ENCODE measurements at places on chromosomes 5 and 9.

- no peak for DNase-seq
Measured at GRCh38 chr9:117587263-117587662, 116.9 kb upstream of the TLR4 start.

DNA sequence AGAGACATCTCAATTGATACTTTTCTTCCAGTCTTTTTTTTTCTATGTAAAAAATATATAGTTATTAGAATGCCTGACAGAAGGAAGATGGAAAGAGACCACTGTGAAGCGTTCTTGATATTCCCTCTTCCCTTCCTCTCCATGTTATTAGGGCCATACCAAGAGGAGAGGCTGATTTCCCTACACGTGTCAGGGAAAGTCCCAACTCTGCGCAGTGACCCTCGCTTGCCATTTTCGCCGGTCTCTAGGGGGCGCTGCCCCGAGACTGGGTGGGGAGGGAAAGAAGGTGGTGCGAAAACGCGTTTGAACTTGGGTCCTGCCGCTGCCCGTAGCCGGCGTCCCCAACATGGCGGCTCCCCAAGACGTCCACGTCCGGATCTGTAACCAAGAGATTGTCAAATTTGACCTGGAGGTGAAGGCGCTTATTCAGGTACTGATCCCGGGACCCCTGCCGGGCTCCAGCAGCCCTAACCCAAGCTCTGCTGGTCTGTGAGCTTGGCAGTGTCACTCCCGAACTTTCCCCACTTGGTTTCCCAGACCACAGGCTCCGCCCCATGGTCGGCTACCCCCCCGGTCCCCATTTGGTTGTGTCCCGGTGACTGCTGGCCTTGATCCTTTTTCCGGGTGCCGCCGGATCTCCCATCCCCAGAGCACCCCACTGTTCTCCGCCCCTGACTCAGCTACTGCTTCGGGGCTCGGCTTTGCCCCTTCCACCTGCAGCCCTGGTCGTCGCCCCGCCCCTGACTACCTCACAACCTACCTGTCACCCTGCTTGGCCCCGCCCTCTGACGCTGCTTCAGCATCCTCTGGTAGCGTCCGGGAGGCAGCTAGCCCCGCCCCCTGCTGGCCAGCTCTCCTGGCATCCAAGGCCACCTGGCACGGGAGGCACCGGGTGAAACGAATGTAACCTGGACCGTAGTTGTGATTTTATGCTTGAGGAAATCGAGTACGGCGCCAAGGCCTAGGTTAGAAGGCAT lies at the start of gene BNIP1:
BNIP1 (plus strand) TSS at position 332 of the 977 bp plus-strand sequence; CDS start at position 347, 15 bp downstream.
- DNase-seq = peak; percentile 92

GRCh38 chr9:116174347-116174746 lies 20.8 kb downstream of the PAPPA start:
- DNase-seq = no peak

- no peak for DNase-seq
Measured at GRCh38 chr9:79574781-79575180, 3.0 kb downstream of the TLE4 start.

GRCh38 chr9:74412236-74412979 lies 84.7 kb upstream of the RORB start:
- no peak for DNase-seq

GRCh38 chr5:135167634-135168033 lies 133.6 kb upstream of the PITX1 start:
- no peak for DNase-seq

GRCh38 chr5:139848508-139849100 lies 53.0 kb downstream of the PSD2 start:
- no peak for DNase-seq

- no peak for DNase-seq
Measured at GRCh38 chr5:15585128-15585527, 85.1 kb downstream of the FBXL7 start.

DNA sequence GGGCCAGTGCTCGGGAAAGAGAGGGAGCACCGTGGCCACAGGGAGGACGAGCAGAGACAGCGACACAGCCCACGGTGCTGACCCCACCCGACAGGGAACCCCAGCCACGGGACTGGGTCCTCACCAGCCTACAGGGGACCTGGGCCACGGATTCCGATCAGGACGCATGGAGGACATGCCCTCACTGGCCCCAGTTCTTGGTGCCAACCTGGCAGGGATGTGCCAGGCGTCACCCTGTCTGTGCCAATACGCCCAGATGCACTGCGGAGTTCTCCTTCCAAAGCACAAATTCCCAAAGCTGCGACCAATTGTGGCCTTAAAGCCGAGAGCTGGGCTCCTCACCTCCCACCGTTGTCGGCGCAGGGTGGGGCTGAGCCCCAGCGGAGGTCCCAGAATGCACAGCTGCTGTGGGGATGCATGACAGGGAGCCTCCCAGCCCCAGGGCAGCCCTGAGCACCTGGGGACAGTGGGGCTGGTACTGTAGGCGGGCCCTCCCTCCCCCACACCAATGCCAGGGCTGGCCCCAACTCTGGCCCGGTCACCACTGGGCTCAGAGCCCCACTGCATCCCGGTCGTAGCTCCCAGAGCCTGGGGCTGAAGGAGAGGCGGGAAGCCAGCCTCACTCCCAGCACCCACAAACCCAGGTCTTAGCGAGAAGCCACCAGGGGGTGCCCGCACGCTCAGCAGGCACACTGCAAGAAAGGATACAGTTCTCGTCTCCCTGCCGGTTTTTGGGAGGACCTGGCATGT lies 44.2 kb downstream of the NKD2 start:
- DNase-seq = no peak

DNA sequence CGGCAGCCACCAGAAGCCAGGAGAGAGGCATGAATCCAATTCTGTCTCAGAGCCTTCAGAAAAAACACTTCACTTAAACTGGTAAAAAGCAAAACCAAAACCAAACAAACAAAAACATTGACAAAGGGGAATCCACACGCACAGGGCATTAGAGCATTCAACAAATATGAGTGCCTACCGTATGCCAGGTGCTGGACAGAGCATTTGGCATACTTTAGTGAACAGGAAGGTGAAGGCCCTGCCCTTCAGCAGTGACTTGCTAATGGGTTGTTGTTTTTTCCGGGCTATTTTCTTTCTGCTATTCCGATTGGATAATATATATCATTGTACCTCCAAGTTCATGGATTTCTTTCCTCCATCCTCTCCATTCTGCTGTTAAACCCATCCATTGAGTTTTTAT lies 71.7 kb upstream of the RUFY1 start:
- no peak for DNase-seq

- no peak for DNase-seq
Measured at GRCh38 chr5:58544195-58544594, 38.7 kb upstream of the RAB3C start.

DNA sequence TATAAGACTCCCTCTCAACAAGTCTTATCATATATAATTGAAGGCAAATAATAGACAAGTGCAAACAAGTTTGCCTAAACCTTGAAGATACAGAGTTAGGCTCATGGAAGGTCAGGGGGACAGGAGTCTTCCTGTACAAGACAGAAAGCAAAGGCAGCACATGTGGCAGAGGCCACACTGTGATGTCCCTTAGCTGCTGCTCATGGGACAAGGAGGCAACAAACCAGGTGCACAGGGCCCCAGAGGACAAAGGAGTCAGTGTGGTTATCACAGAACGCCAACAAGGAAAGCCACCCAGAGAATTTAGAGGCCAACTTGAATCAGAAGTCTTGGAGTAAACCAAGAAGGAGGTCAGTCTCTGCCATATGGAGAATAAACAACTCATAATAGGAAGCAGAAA lies 444.8 kb downstream of the SPOCK1 start:
- no peak for DNase-seq

GRCh38 chr9:128552744-128553440 lies 505 bp downstream of the SPTAN1 start:
- peak; percentile 27 for DNase-seq

DNA sequence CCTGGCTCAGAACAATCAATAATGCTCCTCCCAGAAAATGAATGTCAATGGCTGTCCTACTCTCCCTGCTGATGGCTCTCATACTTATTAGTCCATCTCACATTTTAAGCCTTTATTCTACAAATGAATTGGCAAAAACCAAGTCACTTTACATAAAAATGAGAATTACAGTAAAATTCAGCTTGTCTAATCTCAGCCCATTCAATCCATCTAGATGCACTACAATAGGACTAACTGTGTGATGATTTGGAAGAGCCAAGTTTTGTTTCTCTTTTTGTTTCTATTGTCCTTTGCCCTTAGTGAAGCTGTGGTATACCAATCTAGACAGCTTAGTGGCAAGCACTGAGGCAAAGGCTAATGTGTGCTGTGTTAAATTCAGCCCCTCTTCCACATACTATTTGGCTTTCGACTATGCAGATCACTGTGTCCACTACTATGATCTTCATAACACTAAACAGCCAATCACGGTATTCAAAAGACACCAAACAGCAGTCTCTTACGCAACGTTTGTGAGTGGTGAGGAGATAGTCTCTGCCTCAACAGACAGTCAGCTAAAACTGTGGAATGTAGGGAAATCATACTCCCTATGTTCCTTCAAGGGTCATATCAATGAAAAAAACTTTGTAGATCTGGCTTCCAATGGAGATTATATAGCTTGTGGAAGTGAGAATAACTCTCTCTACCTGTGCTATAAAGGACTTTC lies 140.8 kb upstream of the ZNF462 start:
- DNase-seq = no peak

DNA sequence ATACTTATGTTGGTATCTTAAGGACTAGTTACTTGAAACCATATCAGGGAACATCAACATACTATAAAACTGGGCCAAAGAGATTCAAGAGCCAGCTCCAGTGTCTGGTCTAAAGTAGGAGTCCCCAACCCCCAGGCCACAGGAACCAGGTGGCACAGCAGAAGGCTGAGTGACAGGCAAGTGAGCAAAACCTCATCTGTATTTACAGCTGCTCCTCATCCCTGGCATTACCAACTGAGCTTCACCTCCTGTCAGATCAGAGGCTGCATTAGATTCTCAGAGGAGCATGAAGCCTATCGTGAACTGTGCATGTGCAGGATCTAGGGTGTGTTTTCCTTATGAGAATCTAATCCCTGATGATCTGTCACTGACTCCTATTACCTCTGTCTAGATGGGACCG lies 581.6 kb upstream of the CDH9 start:
- DNase-seq = no peak

GRCh38 chr9:123678878-123679329 lies 251.0 kb downstream of the DENND1A start:
- DNase-seq = no peak

- no peak for DNase-seq
Measured at GRCh38 chr9:3177936-3178335, 334.0 kb upstream of the PUM3 start.
